Stimulated activated CD8-positive, alpha-beta memory T cell treated with anti-CD3 and anti-CD28 coated beads, Interleukin-7, amount 100 ng/mL, for 48 hours (primary cell): ENCODE measurements at places on chromosomes 3 and 15.

DNA sequence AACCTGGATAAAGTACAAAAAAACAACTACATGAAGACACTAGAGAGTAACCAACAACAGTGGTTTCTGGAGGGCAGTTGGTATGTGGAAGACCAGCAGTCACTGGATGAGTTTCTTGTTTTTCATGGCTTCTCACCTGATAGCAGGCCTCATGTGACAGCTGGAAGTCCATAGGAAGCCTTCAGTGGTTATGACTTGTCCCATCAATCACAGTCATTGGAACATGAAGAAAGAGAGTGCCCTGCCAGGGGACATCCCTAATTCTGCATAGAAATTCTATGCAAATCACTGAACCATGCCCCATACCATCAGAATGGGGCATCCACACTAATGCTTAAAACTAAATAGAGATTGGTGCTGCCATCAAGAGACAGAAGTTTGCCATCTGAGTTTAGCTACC, 81.6 kb downstream of the AKAP13 start:
- no peak for DNase-seq

DNA sequence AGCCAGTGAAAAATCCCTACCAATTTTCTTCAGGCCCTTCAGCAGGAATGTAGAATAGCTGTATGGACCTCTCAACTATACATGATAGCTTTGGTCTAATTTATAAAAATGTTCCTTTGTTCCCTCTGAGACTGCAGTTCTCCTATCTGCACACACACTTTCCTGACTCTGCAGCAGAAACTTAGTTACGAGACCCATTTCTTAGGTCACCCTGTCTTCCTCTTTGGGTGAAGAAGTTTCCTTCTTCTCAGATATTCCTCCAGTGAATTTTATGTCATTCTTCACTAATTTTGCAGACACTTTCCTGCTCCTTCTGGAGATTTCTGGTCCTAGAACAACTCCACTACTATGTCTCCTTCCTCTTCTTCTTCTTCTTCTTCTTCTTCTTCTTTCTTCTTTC, 42.6 kb downstream of the CD200R1L start:
- DNase-seq = no peak

DNA sequence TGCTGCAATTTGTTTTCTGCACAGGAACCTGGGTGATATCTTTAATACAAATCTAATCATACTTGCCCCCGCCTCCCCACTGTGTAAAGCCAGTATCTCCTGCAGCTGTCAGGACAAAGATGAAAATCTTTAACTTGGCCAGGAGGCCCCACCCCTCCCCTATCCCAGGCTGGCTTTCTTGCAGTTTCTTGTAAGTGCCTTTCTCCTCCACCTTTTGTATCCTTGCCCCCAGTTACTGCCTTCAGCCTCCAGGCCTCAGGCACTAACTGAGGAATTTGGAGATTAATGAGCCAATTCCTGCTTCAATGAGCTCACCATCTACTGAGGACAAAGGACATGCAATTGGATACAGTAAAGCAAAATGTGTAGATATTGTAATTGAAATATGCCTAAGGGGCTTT, 6.5 kb downstream of the GCSAM start:
- no peak for DNase-seq

GRCh38 chr15:60264088-60264487, 133.7 kb downstream of the ANXA2 start:
- no peak for DNase-seq

DNA sequence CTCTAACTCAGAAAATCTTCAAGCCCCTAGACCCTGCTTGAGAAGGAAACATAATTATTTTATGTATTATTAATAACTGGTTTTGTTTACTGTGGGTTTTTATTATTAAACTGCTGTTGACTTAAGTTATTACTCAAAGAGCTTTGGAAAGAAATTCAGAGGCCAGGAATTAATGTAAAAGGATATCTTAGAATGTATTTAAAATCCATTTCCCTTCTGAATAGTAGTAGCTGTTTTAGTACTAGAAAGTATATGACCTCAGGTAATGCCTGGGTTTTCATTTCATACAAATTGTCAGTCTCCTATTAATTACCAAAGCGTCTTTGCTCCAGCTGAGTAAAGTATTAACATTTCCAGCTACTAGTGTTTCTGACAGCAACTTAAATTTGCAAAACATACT, 223.1 kb downstream of the ITPR1 start:
- no peak for DNase-seq

GRCh38 chr3:71444028-71444860, 139.3 kb downstream of the FOXP1 start:
- no peak for DNase-seq

- DNase-seq = no peak
Measured at GRCh38 chr3:151998744-151999143, 125.3 kb downstream of the SUCNR1 start.

DNA sequence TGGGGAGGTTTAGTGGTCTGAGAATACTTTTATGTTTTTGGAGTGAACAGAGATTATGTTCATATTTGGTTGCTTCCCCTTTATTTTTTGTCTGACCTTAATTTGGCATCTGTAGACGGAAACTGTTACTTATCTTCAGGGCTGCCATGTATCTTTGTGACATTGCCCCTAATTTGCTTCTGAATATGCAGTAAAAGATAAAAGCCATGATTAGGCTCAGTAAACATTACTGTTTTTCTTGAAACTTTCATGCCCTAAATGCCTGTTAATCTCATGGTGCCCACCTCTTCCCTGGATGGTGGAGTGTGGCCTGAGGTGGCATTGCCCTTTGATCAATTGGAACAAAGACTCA, 106.7 kb downstream of the C3orf70 start:
- no peak for DNase-seq

- DNase-seq = no peak
Measured at GRCh38 chr3:123695731-123696640, 111.1 kb upstream of the HACD2 start.
